ENCODE measurements at places on chromosomes 3 and 15.
A peak's percentile ranks its signal among the peaks of the same experiment; 100 is the strongest.

DNA sequence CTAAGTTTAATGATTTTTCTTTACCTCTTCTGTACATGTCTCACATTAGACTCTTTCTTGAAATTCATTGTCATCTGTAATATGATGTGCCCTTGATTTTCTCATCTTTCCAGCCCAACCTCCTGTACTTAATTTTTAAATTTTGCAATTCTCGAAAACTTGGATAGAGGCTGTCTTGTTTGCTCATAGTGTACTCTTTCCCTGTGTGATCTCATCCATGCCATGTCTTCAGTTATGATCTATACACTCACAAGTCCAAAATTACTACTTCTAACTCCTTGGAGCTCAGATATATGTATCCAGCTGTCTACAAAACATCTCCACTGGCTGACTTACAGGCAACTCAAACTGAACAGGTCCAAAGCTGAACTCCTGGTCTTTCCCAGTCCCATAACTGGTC is 42.2 kb downstream of the CD200 start:
- no peak for DNase-seq

- DNase-seq = peak; percentile 88
Measured at GRCh38 chr15:69390575-69390974, 23.6 kb upstream of the KIF23 start.

GRCh38 chr3:60651799-60652198 is 599.5 kb downstream of the FHIT start:
- DNase-seq = no peak

- DNase-seq = no peak
Measured at GRCh38 chr3:58497097-58497496, 5.2 kb downstream of the KCTD6 start.

DNA sequence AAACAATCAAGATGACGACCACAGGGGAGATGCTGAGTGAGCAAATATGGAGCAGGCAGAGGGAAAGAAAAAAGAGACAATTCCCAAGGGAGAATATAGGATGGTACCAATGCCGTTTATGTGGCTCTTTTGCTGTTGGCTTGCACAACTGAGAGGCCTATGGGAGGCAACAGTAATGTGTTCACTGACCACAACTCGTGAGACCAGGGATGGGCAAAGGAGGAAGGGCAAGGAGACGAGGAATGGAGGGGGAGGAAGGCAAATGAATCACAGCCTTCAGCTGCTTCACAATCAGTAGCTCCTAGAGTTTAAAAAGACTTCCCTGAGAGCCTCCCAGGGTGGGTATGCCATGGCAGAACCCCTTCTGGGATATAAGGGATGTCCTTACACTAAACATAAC is 131.5 kb downstream of the SLC9A9 start:
- no peak for DNase-seq

GRCh38 chr3:111590143-111590491 is 5.0 kb downstream of the ZBED2 start:
- DNase-seq = no peak

GRCh38 chr3:16837602-16838001 is 47.2 kb upstream of the PLCL2 start:
- DNase-seq = no peak

DNA sequence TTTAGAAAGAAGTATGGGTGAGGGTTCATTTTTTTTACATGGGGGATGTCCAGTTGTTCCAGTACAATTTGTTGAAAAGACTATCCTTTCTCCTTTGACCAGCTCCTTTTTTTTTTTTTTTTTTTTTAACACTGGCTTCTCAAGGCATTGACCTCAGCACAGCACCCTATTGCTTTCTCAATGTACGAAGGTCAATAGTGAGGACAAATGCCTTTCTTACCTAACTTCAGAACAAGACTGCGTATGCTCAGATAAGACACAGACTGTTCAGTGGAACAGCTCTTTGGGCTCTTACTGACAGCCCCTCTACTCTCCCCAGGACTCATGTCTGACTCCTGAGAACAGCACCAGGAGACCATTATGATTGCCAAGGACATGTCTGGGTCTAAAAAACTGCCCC is 10.4 kb upstream of the CILP start:
- DNase-seq = no peak

DNA sequence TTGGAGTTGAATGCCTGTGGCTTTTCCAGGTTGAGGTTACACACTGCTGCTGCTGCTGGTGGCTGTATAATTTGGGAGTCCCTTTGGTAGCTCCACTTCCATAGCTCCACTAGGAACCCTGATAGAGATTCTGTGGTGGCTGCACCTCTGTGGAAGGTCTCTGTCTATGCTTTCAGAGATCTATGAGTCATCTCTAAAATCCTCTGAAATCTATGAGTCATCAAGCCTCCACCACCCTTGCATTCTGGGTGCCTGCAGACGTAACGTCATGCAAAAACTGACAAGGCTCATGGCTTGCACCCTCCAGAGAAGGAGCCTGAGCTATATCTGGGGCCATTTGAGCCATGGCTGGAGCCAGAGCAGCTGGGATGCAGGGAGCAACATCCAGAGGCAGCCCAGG is 1037.0 kb upstream of the CFAP20DC start:
- peak; percentile 87 for DNase-seq

GRCh38 chr3:42276141-42277132 is 10.5 kb upstream of the CCK start:
- no peak for DNase-seq

DNA sequence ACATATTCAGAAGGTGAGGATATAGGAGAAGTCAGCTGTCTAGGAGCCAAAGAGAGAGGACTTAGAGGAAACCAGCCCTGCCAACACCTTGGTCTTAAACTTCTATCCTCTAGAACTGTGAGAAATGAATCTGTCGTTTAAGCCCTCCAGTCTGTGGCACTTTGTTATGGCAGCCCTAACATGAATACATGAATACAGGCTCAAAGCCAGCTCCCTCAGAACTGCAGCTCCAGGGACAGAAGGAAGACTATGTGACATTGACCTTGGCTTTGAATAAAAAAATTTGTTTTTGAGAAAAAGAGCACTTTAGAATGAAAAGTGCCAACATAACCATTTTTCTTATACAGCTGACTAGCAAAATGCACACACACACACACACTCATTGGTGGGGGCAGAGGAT is 110.9 kb upstream of the ATP2B2 start:
- DNase-seq = no peak

DNA sequence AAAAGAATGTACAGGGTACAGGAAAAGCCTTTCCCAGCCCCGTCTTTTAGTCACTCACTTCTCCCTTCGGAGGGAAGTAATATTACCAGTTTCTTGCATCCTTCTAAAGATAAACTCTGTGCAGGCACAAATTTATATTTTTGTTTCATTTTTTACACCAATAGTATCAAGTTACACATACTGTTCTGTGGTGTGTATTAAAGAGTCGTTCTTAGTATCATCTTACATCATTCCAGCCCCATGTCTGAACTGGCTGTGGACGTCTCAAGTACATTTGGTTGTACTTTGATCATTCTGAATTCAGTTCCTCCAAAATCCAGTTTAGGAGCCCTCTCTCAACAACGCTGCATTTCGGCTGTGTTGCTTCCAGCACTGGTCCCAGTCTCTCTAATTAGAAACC is 68.7 kb downstream of the LMLN start:
- DNase-seq = no peak

DNA sequence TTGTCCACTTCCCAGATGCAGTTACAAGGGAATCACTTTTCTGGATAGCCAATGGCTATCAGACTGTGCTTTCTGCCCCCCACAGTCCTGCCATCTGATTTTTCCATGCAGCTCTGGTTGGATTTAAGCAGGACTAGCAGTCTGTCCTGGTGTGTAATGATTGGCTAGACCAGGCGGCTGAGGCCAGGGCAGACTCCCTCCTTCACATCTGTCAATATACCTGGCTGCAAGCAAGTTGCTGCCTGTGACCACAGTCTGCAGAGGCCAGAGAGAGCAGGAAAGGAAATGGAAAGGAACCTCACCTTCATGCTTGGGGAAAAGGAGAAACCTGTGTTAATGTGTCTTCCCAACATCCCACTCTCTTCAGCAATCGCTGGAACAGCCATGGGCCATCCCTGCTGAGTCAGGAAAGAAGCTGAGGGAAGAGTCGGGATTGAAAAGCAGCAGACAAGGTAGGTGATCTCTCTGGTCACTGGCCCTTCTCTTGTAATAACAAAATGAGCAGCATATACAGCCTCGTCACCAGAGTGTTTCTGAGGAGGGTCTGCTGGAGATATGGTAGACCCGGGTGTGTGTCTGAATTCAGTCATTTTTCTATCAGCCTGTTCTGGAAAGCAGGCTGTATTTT is 126.7 kb upstream of the PHLDB2 start:
- no peak for DNase-seq

DNA sequence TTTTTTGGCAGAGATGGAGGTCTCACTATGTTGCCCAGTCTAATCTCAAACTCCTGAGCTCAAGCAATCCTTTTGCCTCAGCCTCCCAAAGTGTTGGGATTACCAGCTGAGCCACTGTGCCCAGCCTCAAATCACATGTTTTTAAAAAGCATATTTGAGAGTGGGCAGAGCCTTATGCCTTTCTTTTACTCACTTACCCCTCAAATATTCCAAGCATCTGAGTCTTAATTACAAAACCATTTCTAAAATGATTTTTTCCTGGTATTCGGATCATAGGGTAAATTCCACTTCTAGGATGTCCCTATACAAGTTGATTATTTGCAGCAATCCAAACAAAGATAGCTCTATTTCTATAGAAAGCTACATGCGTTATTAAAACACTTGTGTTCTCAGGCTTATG is 106.1 kb downstream of the RFTN1 start:
- no peak for DNase-seq

DNA sequence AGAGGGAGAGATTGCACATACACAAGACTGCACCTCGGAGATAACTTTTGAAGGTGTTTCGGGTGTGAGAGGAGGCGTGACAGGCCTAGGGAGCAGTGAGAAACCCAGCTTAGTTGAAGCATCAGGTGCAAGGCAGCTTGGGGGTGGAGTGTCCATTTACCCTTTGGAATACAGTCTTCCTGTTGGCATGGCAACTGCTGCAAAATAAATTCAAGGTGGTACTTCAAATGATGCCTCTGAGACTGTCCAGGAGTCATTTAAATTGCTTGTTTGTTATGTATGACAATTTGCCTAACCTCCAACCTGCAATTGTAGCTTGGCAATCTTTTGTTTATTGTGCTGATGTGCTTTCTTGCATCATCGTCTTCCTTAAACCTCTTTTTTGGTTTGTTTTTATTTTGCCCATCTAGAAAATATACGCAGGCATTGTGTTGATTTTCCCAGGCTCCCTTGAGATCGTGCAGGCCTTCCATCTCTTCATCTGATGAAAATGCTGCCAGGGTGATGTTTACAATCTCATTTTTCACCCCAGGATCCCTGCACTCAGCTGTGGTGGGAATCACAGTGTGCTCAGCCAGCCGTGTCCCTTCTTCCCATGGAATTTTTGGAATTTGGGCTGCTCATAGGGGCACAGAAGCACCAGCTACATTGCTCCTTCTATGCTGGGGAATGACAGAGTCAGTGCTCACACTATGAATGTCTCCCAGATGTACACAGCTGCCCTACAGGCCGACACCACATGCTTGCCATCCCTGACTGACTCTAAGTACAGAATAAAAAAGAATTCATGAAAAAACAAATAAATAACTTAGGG is 583.1 kb upstream of the CFAP20DC start:
- DNase-seq = peak; percentile 24

DNA sequence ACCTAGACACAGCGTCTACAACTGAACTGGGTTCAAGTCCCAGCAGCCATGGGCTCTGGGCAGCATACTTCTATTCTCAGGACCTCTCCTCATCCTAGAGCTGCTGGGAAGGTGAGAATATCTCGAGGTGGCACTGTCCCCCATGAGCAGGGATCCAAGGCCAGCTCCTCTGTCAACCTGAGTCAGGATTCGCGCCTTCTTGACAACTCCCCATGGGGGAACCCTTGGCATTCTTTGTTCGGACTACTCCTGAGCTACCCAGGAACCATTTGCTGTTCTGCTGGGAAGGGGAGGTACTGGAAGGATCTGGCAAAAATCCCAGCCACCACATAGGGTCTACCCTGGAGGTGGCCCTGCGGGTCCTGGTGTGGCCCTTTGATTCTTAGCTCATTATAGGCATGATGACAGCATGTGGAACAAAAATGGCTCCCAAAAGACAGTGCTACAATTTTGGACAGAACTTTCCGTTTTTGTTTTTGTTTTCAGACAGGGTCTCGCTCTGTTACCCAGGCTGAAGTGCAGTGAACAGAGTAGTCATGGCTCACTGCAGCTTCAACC is 22.3 kb downstream of the PLXNB1 start:
- DNase-seq = no peak
